SHP77 (cell line): ENCODE measurements at places on chromosomes 12 and 14.

- DNase-seq = peak; percentile 56
Observed at GRCh38 chr14:93219103-93219726, 12.2 kb downstream of the UBR7 start.

DNA sequence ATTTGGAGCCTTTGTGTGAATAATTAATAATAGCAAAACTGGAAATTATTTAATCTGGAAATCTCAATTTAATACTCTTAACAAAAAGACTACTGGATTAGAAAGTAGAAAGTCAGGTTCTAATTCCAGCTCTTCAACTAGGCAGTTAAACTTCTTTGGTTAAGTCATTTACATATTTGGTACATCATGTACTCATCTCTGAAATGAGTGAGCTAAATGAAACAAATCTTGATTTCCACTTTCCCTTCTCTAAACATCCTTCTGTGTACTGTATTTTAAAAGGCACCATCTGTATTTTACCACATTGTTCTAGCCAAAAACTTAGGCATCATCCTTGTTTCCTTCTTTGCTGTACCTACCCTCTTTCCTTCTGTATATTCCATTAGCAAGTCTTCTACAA, 26.9 kb downstream of the CRADD start:
- no peak for DNase-seq

DNA sequence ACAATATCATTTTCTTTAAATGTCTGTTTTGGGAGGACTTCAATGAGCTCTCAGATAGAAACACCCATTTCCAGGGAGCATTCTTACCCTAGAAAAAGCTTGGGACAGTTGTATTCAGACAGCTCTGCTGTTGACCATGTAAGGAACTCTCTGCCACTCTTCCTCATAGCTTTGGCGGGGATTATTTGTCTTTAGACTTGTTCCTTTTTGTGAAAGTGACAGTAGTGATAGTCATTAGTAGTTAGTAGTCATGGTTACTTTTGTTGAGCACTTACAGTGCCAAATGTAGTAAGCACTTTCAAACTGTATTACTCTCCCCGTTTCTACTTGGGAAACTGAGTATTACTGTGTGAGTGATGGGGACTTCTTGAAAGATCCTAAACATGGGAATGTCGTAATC, 167.3 kb downstream of the RGS6 start:
- DNase-seq = no peak

GRCh38 chr12:60415351-60415750, 819.5 kb downstream of the SLC16A7 start:
- no peak for DNase-seq

DNA sequence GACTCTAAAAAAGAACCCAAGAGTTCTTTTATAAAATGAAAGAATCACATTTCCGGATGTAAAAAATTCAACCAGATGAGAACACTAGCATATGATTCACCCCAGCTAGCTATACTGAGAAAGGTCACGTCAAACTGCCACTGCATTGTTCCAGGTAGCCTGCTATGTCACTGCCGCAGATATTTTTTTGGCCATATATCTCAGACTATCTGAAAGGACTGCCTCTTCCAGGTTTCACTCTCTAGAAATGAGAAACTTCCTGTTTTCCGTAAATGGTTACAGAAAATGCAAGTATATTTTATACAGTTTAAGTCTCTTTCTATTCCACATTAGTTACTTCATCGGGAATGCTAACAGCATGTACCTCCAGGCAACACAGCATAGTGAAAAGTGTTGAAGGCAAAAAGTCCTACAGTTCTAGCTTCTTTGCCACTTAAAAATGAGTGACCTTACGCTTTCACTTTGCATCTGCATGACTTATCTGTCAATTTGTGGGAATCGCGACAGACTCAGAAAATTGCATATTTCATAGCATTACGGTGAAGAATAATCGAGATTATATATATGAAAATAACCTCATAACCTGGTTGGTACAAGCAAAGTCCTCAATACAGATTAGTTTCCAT, 105.2 kb downstream of the MED13L start:
- no peak for DNase-seq

GRCh38 chr12:132003846-132004245, 54.1 kb downstream of the EP400 start:
- DNase-seq = no peak

GRCh38 chr14:72941286-72941985, 15.2 kb downstream of the DCAF4 start:
- DNase-seq = no peak

- DNase-seq = no peak
Observed at GRCh38 chr14:100591453-100592371, 4.5 kb upstream of the BEGAIN start.

GRCh38 chr12:30613119-30613830, 82.4 kb downstream of the IPO8 start:
- no peak for DNase-seq

DNA sequence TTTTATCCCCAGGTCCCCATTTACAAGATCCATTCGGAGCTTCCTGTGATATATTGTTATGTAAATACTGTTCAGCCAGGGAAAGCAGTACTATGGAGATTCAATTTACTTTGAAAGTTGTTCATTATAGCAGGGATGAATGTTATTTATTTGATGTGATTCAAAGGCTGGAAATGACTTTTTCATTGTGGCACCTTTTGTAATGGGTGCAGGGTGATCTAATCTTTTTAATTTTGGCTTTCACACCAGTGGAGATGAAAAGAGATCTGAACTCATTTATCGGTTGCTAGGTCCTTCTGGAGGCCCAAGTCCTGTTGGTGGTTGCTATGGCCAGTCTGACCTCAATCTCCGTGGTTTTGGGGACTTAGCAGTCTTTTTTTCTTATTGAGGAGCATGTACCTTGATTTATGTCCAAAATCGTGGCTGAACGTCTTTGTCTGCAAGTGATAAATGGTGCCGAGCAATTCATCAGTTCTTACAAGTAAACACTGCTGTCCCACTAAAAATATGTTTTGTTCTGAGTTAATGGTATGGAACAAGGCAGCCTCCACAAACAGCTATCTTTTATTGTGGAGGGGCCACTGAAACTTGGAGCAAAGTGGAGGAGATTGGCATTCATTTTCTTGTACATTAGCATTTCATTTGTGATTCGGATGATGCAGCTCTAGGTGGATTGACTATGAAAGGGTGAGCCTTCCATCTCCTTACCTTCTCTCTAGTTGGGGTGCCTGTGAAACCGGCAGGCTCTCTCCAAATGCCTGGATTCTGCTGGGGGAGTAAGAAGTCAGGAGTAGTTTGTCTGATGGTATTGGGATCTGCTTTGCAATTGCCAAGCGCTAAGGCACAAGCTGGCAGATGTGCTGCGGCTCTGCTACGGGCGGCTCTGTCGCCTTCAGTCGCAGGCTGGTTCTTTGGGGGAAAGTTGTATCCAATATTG, 2.0 kb downstream of the RMST start:
- DNase-seq = peak; percentile 50

DNA sequence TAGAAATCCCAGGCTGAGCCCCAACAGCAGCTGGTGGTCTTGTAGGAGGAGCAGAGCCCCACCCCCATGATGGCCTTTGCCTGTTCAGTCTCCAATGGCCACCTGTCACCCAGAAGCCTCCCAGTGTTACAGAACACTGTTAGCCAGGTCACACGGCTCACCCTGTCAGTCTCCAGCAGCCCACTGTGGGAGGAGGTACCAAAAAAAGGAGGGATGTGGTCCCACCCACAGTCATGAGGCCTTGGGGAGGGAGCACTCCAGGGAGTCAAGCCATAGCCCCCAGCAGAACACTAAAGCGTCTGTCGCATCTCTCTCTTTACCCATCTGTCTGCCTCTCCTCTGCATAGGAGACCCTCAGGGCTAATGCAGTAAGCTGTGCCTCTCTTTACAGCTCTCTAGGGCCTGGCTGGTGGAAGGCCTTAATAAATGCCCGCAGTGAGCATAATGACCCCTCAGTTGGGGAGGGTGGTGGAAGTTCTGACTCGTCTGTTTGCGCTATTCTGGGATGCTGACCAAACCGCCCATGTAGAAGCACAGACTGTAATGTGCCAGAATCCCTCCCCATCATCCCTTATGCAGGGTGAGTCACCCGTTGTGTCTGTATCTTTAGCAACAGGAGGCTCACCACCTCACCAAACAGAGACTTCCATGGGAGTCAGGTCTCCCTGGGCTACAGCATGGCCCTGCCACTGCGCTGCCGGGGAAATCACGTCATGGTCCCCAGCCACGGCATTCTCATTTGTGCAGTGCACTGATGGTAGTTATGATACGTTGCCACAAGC, 14.6 kb downstream of the C14orf132 start:
- no peak for DNase-seq

DNA sequence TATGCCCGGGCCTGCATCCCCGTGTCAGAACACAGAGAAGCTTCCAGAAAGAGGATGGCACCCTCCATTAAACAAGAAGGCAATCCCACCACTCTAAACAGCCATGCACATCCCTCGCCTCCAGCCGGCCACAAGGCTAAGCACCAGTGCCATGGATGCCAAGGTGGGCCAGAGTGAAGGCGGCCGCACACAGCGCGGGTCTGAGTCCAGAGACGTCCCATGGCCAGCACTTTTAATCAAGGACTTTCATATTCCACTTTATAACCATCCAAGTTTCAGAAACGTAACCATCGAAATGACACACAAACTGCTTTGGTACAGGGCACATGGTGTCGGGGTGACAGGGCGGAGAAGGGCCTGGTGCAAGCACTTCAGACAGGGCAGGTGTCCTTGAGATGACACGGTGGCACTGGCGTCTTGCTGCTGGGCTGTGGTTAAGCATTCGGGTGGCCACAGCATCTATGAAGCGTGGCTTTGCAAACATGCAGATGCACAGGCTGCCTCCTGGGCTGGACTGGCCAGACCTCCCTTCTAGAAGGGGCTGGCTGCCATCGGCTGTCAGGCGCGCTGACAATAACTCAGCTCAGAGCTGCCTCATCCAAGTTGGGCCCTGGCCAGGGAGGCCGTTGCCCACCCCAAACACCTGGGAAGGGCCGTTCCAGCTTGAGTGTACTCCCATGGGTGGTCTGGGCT, 117.2 kb downstream of the RFLNA start:
- no peak for DNase-seq

DNA sequence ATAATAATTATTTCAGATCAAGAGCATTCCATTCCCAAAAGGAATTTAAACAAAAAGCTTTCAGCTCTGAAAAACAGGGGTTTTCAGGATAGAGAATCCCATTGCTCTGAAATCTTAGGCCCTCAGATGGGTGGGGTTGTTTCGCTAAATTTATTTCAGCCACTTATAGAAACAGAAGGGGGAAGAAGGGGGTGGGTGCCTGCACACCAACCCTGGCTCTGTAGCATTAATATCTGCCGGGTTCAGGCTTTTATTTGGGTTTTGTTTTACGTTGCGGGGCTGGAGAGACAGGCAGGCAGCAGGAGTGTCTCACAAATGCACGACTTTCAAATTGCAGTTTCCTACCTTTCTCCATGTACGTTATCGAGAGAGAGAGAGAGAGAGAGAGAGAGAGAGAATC, 12.5 kb upstream of the ZFP36L1 start:
- DNase-seq = no peak

DNA sequence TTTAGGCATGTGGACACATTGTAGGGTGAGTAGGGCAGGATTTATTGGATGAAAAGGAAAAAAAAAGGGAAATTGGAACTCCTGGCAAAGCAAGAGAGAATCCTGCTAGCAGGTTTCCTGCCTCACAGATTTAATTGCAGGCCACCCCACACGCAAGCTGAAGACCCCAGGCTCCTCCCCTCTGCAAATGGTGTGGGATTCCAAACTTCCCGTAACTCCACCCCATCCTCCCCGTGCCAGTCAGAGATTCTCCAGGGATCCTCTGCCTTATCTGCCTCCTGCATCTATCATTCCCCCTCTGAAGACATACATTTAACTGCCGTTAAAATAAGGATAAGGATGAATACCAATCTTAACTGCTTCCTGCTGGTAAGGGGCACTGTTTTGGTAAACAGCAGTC, 249.8 kb upstream of the GARIN2 start:
- no peak for DNase-seq

- DNase-seq = no peak
Observed at GRCh38 chr12:52327830-52328500, 6.8 kb upstream of the KRT83 start.

- no peak for DNase-seq
Observed at GRCh38 chr14:61756135-61756534, 6.1 kb upstream of the SNAPC1 start.

DNA sequence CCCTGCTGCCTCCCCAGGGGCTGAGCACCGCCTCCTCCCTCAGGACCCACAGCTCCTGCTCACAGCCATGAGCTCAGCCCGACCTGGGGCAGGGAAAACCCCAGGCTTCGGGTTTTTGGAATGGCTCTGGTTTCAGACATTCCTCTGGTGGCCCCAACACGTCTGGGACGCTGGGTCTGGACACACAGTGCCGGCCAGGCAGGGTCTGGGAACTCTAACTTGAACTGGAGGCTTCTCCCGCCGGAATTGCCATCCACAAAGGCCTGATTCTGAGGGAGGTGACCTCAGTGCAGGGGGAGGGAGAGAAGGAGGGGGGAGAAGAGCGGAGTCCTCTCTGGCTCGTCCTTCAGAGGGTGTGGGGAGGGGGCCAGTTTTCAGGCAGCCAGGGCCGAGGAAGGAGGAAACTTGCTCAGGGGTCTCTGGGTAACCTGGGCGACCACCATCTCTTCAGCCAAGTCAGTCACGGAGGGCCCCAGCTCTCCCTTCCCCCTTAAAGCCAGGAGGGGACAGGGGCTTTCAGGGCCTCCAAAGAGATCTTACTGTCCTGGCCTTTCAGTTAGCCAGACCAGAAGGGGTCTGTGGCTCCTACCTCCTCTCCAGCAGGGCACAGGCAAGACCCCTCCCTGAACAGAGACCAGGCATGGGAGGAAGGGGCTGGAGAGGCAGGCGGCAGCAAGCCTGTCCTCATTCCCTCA, 19.4 kb downstream of the NCKAP5L start:
- no peak for DNase-seq

DNA sequence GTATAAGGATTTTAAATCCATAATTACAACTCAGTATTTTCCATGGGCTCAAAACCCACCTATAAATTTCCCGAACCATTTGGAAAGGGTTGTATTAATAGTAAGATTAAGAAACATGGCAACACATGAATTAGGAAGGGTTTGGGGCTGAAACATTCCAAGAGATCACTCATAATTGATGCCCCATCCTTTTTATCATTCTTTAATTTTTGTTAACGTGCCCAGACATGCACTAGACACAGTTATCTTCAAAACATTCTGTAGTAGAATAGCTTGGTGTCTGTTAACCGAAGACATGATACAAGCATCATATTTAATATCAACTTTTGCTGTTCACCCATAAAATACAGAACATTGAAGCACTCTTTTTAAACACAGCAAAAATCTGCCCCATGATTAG, 106.8 kb upstream of the FRMD6 start:
- no peak for DNase-seq

DNA sequence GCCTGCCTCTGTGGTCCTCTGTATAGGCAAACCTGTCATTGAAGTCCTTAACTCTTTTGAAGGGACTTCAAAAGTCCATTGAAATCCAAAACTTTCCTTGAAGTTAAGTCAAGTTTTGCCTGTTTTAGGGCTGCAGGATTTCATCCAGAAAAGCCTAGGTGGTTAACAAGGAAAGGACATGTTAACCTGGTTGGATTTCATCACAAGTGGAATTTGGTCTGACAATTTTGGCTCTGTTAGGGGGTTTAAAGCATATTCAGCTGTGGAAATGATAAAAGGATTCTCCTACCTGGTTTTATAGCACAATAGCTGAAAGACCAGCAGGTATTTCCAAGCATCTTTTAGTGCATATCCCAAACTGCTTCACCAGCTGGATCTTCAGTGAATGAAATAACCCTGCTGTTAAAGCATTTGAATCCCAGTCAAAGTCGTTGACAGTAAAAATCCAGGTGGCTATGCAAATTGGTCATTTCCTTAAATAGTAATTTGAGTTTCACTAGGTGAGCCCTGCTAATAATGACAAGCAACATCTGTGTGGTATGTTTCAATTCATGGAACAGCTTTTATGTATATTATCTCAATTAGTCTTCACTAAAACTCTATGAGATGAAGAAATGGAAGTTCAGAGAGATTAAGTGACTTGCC, 400.5 kb downstream of the ETNK1 start:
- no peak for DNase-seq

GRCh38 chr12:26080911-26081310, 43.9 kb downstream of the BHLHE41 start:
- DNase-seq = no peak
